ENCODE measurements at places on chromosomes 2 and 18.

GRCh38 chr2:109531221-109531620, 82.5 kb downstream of the SEPTIN10 start:
- DNase-seq, result no peak

GRCh38 chr2:192886636-192887035, 691.9 kb upstream of the TMEFF2 start:
- DNase-seq, result no peak

DNA sequence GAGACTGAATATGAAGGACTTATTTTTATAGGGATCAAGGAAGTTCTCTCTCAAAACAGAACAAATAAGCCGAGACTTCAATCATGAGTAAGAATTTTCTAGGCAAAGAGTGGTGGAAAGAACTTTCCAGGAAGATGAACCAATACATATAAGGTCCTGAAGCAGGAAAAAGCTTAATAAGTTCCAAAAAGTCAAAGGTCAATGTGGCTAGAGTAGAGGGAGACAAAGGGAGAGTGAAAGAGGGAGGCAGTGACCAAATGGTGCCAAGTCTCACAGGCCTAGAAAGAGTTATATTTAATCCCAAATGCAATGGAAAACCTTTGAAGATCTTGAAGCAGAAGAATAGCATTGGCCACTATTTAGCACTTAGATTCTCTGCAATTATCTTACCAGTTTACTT, 56.0 kb downstream of the PDE11A start:
- DNase-seq, result no peak

GRCh38 chr2:18625563-18625962, 36.2 kb upstream of the NT5C1B start:
- no peak for DNase-seq

- DNase-seq, result no peak
Measured at GRCh38 chr2:226837787-226838603, 2.1 kb downstream of the RHBDD1 start.

DNA sequence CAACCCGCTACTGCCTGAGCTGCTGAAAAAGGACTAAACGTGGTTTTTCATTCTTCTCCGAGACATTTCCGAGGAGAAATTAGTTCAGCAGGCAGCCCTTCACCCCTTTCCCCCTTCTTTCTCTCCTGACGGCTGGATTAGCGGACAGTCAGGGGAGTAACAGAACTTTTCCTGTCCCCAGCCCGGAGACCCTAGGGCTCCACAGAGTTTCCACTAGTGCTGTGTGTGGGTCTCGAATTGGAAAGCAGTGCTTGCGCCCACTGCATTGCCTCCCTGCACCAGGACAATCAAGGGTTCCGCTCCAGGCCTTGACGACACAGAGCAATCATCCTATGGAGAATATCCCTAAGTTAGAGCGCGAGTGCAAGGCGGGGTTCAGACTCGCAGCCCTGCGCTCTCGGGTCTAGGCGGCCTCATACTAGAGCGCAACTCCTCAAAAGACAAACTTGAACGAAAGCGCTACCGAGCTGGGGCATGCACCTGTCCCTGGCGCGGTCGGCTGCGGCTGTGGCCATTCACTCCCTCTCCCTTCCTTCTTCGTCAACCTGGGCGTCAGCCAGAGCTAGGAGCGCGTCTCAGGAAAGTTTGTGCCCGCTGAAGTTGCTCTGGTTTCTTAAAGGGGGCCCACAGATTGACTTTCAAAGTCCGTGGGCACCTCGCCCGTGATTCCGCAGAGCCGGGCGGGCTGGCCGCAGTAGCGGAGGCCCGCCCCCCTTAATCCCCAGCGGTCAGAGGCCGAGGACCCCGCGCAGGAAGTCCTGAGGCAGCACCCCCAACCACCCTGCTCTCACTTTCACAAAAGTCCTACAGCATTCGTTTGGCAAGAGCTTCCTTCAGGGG, 801 bp downstream of the OSR1 start:
- DNase-seq, result no peak

- DNase-seq, result peak; percentile 94
Measured at GRCh38 chr2:149733936-149734685, 146.5 kb upstream of the MMADHC start.

All from NCI-H226 (cell line).